ENCODE measurements at places on chromosomes 1 and 21.

GRCh38 chr1:153805042-153805745 lies 30.0 kb downstream of the SLC27A3 start:
- peak; percentile 21 for DNase-seq

DNA sequence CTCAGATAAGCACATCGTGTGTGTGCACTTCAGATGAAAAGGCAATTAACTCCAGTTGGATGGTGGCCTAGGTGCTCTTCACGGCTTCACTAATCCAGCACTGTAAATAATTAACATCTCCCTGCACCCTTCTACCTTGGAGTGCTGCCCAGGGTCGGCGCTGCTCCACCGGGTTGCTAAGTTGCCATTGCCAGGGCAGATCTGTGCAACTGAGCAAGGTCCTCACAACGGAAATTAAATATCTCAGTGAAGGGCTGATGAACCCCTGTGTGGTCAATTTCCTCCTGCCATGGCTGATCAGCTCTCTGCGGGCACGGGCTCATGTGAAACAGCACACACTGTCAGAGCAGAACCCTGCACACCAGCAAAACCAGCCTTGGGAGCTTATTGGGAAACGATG lies 63.2 kb downstream of the SYDE2 start:
- DNase-seq, result peak; percentile 98

DNA sequence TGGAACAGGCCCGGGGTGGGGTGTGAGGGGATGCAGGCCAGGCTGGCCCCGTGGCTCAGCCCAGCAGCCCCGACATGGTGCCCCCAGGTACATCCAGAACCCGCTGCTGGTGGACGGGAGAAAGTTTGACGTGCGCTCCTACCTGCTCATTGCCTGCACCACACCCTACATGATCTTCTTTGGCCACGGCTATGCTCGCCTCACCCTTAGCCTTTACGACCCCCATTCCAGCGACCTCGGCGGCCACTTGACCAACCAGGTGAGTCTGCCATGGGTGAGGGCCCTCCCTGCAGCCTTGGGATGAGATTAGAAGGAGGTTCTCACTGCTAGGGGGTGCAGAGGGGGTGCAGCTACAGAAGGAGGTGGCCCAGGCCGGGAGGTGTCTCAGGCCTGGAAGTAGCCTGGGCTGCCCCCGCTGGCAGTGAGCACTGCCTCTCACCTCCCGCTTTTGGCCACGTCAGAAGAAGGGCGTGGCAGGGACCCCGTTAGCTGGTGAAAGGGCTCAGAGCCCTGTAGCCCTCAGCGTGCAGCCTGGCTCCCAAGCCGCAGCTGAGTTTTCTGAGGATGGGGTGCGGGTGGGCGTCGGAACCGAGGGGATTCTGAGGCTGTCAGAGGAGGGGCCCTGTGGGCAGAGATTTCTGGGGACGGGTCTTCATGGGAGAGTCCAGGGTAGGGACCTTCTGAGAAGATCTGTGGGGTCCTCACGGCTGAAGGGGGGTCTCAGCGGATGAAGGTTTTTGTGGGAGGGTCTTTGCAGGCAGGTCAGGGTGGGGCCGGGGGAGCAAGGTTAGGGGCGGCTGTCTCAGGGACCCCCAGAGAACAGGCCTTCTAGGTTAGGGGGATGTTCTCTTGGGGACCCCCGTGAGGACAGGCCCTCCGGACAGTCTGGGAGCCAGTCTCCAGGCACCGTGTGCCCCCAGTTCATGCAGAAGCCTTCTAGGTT lies 10.4 kb downstream of the TTLL10 start:
- no peak for DNase-seq

- no peak for DNase-seq
Measured at GRCh38 chr1:54857746-54858561, 29.0 kb downstream of the DHCR24 start.

- DNase-seq, result no peak
Measured at GRCh38 chr1:157831968-157832626, 9.5 kb downstream of the CD5L start.

GRCh38 chr21:33640697-33641351 lies 717 bp downstream of the CRYZL1 start:
- no peak for DNase-seq

GRCh38 chr1:111099289-111099688 lies 40.6 kb downstream of the DRAM2 start:
- no peak for DNase-seq

DNA sequence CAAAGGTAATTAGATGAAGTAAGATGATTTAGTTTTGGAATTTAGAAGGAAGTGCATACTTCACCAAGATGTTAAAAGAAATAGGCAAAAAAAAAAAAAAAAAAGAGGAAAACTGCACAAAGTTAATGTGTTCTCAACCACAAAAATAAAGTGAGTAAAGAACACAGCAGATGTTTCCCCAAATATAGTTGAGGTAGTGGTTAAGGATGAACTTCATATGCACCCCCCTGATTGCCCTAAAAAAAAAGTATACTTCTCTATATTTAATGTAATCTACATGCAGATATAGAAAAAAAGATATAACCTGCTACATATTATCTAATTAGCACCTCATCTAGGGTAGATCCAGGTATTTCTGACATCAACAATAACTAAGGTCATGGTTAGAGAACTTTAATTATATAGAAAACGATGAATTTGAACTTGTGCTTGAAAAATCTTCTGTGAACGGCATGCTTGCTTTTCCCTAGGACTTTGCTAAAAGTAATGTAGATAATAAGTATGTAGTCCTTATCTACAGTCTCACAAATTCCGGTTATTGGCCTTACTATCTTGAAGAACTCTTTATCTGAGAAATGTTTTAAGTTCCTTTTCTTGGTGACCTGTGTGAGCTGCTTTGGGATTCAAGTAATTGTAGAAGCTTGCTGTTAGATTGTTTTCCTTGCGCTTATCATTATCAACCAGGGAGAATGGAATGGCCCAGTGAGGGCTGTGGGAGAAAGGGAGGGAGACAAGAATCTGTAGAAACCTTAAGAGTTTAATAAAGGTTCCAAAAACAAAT lies 70.1 kb upstream of the LRRC7 start:
- no peak for DNase-seq

DNA sequence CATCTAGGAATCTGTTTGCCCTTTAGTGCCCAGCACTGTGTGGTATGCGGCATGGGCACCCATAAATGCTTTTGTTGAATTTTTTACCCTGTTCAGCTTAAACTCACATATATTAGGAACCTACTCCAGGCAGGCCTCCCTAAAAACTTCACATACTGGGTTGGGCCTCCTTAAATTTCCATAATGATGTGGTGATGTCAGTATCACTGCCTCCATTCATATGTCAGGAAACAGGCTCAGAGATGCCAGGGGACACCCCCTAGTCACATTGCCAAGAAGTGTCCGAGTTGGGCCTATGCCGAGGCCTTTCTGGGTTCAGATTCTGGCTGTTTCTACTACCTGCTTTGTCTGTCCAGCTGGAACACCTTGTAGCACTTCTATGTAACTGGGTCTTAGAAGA lies 55.7 kb upstream of the RUNX3 start:
- no peak for DNase-seq

GRCh38 chr1:27562021-27562420 lies 41.9 kb downstream of the AHDC1 start:
- no peak for DNase-seq

- DNase-seq, result no peak
Measured at GRCh38 chr1:62800281-62800680, 16.3 kb downstream of the ATG4C start.

GRCh38 chr1:87451229-87451920 lies 122.7 kb downstream of the LMO4 start:
- DNase-seq, result no peak

DNA sequence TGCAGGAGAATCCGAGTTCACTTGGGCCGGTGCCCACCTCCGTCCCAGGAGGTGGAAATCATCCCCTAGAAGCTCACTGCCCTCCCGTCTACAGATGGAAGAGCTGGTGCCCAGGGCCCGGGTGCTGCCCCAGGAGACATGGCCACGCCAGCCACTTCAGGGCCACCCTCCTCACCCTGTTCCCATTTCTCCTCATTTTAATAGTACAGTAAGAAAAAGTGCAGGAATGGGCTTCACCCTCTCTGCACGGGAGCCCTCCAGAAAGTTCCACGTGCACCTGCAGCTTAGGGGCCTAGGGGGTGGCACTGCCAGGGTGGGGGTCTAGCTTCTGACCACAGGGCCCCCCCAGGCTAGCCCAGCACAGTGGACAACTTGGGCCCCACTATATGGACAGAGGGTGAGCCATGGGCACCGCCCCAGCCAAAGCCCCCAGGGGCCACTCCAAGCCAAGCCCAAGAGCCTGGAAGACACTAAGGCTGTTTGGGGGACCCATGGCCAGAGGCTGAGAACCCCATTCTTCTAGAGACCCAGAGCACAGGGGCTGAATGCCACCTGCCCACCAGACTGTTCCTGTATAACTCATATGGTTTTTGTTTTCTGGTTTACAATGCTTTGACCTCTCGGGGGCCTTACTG lies 3.4 kb upstream of the FTCD start:
- DNase-seq, result no peak

DNA sequence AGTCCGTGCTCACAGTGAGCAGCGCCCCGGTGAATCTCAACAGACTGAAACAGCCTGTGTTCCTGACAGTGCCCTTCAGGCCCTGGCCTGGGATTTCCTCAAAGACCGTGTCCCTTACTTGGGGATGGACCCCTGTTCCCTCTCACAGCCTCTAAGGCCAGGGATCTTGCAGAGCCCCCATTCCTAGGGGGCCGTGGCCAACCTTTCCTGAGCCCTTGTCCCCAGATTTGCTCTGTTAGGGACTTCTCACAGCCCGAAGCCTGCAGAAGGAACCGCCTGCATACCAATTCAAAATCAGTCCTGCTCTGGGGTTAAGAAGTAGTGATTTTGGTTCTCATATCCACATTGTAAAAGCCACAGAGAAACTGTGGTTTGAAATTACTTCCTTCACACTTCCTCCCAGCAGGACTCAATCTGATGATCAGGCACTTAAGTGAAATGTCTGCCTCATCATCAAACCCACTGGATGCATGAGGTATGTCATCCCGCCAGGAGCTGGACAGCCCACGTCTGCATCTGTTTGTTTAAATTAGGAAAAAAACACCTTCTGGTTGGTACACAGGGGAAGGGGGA lies 14.9 kb downstream of the ABCA4 start:
- no peak for DNase-seq

DNA sequence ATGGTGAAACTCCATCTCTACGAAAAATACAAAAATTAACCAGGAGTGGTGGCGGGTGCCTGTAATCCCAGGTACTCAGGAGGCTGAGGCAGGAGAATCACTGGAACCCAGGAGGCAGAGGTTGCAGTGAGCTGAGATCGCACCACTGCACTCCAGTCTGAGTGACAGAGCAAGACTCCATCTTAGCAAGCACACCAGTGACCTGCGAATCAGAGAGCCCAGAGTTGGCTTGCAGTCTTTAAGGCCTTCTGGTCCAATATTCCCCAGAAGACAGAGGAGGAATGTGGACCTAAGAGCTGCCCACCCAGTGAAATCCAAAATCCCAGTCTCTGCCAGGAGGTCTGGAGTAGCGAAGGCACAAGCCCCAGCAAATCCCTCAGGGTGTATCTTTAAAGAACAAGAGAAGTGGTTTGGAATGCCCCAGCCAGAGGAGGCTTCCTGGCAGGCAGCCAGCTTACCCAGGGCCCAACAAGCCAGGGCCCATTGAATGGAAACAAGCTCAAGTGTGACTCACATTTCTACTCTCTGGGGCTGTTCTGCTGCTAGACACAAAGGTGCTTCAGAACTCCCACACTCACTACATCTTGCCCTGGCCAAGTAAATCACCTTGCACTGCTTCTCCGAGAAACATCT lies 23.9 kb downstream of the GPR161 start:
- DNase-seq, result peak; percentile 93

- no peak for DNase-seq
Measured at GRCh38 chr1:192158181-192158580, at the start of gene RGS18. RGS18 (plus strand) TSS chr1:192158462; CDS start chr1:192158638, 176 bp downstream.
